ENCODE measurements at places on chromosomes 11 and 22.

DNA sequence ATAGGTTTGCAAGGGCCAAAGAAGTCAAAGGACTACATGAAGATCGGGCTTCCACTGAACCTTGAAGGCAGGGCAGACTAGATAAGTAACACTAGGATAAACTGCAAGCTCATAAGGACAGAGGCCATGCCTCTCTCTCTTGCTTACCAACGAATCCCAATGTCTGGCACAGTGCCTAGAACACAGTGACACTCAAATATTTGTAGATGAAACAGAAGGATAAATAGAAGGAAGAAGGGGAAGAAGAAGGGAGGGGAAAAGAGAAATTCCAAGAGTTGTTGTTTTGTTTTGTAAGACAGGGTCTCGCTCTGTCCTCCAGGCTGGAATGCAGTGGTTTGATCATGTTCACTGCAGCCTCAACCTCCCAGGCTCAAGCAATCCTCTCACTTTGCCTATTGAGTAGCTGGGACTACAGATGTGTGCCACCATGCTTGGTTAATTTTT lies 26.9 kb downstream of the SIK3 start:
- H3K27ac ChIP-seq: peak overlapping the region; percentile 54
- no peak for DNase-seq
- H3K27me3 ChIP-seq: no peaks in the 10 kb centered on the region
- H3K4me3 ChIP-seq: peak overlapping the region; percentile 43
- peaks cover 85% of the 10 kb centered on the region for H3K36me3 ChIP-seq

- no peak overlapping the region for H3K4me3 ChIP-seq
- H3K27ac ChIP-seq: no peak overlapping the region
- H3K27me3 ChIP-seq: no peaks in the 10 kb centered on the region
- no peaks in the 10 kb centered on the region for H3K4me1 ChIP-seq
Measured at GRCh38 chr22:39423976-39424375, 24.4 kb downstream of the TAB1 start.

DNA sequence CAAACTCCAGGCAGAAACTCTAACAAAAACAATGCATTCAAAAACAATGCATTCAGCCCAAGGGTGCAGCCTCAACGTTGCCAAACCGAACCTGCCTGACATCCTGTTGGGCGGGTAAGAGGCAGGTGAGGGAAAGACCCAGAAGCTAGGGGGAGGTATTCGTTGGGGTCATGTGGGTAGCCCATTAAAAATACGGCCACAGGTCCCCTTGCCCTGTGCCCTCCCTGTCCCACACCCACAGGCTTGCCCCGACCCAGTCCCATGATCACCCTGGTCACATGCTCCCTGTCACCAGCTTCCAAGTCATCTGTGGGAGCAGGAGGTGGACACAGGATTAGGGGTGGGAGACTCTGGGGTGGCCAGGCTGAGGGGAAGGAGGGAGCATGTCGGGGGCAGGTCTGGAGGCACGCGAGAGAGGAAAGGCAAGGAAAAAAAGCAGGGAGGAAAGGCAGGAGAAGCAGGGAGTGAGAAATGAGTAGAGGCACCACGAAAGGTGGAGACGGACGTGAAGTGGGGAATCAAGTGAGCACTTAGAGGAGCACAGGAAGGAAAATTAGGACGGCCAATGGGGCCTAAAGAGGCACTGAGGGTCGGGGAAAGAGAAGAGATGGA lies 683 bp downstream of the PLA2G6 start:
- H3K27ac ChIP-seq: peak overlapping the region; percentile 94
- peaks cover 30% of the 10 kb centered on the region for H3K4me1 ChIP-seq
- DNase-seq: peak; percentile 50
- H3K4me3 ChIP-seq: peak overlapping the region; percentile 97
- peaks cover 18% of the 10 kb centered on the region for H3K36me3 ChIP-seq
- H3K27me3 ChIP-seq: no peaks in the 10 kb centered on the region

- H3K27me3 ChIP-seq: no peaks in the 10 kb centered on the region
- peaks cover 51% of the 10 kb centered on the region for H3K36me3 ChIP-seq
- H3K4me3 ChIP-seq: peak overlapping the region; percentile 90
- peak; percentile 17 for DNase-seq
- peaks cover 49% of the 10 kb centered on the region for H3K4me1 ChIP-seq
Measured at GRCh38 chr22:29268511-29269229, 602 bp downstream of the EWSR1 start.

GRCh38 chr11:25159341-25159740 lies 662.5 kb downstream of the LUZP2 start:
- H3K27ac ChIP-seq: no peak overlapping the region
- DNase-seq: no peak
- no peaks in the 10 kb centered on the region for H3K27me3 ChIP-seq
- no peaks in the 10 kb centered on the region for H3K4me1 ChIP-seq
- H3K4me3 ChIP-seq: no peak overlapping the region

DNA sequence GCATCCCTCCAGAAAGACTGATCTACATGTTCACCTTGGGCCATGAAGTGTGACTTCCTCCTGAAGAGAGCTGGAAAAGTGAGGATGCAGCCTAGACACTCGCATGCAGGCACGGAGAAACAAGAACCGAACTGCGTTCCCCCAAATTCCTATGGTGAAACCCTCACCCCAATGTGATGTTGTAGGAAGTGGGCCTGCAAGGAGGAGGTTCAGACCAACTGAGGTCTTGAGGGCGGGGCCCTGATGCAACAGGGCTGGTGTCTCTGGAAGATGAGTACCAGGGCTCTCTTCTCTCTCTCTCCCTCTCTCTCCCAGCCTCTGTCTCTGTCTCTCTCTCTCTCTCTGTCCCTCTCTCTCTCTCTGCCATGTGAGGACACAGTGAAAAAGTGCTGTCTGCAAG lies 501.1 kb downstream of the BRD1 start:
- H3K36me3 ChIP-seq: no peaks in the 10 kb centered on the region
- peaks cover 8% of the 10 kb centered on the region for H3K4me1 ChIP-seq
- no peak overlapping the region for H3K27ac ChIP-seq
- no peak overlapping the region for H3K4me3 ChIP-seq
- DNase-seq: no peak
- peaks cover 65% of the 10 kb centered on the region for H3K27me3 ChIP-seq

DNA sequence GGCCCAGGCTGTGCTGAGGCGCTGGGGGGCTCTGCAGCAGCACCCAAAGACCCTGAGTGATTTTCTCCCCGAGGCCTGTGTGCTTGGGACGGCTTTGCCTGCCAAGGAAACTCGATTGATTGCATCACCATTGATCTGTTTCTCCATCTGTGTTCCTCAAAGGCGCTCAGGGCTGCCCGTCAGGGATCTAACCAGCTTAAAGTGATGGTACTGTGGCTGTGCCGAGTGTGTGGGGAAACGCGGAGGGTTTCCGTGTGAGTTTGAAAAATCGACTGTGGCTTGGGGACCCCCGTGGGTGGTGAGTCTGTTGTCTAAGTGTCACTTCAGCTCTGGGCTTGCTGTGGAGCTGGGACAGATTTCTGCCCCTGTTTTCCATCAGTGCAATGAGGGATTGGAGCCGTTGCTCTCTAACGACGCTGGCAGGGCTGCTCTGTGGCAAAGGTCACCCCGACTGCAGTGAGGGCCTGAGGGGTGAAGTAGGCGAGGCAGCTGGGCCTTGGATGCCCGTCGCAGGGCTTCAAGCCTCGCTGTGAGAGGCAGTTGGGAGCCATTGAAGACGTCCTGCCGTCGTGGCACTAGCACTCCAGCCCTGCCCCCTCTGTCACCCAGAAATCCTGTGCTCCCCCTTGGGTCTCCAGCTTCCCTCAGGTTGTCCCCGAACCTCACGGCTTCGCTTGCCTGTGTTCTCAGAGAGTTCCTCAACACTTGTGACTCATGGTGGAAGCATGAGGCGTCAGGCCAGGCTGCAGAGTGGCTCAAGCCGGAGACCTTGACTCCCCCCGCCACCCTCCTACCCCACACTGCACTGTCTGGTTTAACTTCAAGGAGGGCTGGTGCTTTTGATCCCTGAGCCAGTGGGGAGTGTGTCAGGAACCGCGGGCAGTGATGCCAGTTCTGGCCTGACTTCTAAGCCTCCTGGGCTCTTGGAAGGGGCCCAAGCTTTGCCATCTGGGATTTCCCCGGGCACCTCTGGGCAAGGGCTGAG lies 21.8 kb downstream of the CACNA1I start:
- peaks cover 3% of the 10 kb centered on the region for H3K4me1 ChIP-seq
- no peak for DNase-seq
- peaks cover 29% of the 10 kb centered on the region for H3K27me3 ChIP-seq

DNA sequence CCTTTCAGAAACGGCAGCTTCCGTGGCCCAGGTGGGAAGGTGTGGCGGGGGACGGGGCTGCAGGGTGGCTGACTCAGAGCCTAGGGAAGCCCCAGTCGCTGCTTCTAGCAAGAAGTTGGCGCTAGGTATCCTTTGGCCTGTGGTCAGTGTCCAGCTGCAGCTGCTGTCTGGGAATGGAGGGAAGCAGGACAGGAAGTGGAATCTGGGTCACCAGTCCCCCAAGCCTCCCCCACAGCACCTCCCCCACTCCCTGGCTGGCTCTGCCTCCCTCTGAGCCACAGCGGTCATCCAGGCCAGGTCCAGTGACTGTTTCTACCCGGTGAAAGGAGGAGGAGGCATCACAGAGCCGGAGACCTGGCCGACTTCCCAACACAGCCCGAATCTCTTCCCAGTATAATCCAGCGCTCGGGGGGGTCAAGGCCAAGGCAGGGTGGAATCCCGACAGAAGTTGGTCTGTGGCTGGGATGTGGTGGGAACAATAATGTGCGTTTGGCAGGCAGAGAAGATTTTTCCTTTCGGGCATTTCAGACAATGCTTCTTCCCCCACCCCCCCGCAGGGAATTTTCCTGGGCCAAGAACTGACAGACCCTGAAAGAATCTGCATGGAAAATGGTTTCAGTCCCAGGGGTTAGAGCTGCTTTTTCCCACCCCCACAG lies 45.1 kb downstream of the C11orf96 start:
- no peaks in the 10 kb centered on the region for H3K4me1 ChIP-seq
- no peak for DNase-seq
- H3K36me3 ChIP-seq: no peaks in the 10 kb centered on the region

GRCh38 chr11:74696939-74697675 lies 34.1 kb downstream of the CHRDL2 start:
- no peak for DNase-seq
- H3K27ac ChIP-seq: no peak overlapping the region
- peaks cover under 1% of the 10 kb centered on the region for H3K4me1 ChIP-seq
- H3K36me3 ChIP-seq: no peaks in the 10 kb centered on the region
- no peak overlapping the region for H3K4me3 ChIP-seq
- H3K27me3 ChIP-seq: peaks cover 43% of the 10 kb centered on the region

- no peak for DNase-seq
- no peak overlapping the region for H3K27ac ChIP-seq
- peaks cover 77% of the 10 kb centered on the region for H3K27me3 ChIP-seq
- no peak overlapping the region for H3K4me3 ChIP-seq
Measured at GRCh38 chr11:116164843-116165242, 607.9 kb downstream of the BUD13 start.

- H3K27ac ChIP-seq: no peak overlapping the region
- no peaks in the 10 kb centered on the region for H3K4me1 ChIP-seq
- H3K36me3 ChIP-seq: no peaks in the 10 kb centered on the region
- DNase-seq: no peak
Measured at GRCh38 chr11:106904826-106905225, 113.5 kb downstream of the GUCY1A2 start.

DNA sequence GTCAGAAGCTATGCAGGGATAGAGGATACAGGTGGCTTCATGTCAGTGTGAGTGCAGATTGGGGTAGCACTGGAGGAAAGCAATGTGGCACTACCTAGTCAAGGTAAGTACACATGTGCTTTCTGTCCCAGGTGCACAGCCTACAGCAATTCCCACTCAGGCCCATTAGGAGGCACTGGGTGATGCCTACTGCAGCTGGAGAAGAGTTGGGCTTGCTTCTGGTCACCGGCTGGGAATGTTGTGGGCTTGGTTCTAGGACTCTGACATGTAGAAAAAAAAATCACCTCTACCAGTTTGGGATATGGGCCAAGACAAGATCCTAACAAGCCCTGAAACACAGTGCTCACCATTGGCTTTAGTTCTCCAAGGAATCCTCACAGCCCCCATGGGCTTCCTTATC lies 69.7 kb downstream of the TENM4 start:
- H3K27ac ChIP-seq: no peak overlapping the region
- DNase-seq: no peak
- H3K36me3 ChIP-seq: no peaks in the 10 kb centered on the region

DNA sequence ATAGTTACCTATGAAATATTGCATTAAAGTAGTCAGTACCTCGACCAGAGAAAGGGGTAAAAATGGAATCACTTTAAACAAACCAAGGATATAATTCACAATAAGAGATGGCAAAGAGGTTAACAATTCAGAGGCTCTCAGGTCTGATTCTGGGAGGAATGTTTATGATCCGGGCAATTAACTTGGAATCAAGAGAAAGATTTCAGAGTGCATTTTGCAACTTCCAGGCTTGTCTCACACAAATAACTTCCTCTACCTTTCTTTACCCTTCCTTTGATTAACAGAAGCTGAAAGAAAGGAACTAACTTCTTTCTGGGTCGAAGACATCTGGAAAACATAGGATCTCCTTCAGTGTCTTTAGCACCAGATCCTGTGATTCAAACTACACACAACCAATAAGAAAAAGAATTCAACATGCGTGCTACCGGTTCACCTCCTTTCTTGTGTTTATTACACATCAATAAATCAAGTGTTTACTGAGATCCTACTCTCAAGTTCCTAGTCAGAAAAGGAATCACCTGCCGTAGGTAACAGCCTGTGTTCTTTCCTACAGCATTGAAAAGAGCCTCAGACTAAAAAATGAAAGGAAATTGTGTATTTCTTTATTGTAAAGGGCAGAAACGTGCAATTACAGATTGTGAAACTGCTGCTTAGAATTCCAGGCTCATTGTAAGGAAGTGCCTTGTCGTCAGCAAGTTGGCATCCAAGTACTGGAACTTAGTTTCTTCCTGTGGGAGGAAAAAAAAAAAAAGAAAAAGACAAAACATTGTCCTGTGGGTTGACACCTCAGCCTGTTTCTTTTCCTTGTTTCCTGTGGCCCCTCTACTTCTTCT lies 29.5 kb downstream of the CARD18 start:
- no peak overlapping the region for H3K4me3 ChIP-seq
- peaks cover 32% of the 10 kb centered on the region for H3K27me3 ChIP-seq
- H3K4me1 ChIP-seq: peaks cover 4% of the 10 kb centered on the region
- no peak overlapping the region for H3K27ac ChIP-seq
- H3K36me3 ChIP-seq: no peaks in the 10 kb centered on the region

DNA sequence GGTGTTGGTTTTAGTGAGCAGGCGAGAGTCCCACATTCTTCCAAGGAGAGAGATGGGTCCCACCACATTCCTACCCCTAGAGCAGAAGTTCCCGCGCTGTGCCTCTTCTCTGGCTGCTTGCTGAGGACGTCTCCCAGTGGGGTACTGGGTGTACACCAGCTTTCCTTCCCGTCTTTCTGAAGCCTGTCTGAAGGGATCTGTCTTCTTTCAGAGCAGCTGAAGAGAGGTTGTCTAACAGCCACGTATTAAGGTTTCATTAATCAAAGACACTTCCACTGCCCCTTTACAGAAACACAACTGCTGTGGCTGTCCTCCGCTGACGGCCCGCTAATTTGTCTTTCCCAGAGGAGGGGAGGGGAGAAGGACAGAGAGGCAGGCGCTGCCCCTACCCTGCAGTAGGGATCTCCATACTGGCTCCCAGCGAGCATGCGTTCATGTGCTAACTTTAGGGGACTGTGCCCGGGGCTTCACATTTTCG lies 56.0 kb downstream of the ZBTB16 start:
- peaks cover 61% of the 10 kb centered on the region for H3K27me3 ChIP-seq
- DNase-seq: no peak
- H3K27ac ChIP-seq: no peak overlapping the region

Measured in effector memory CD8-positive, alpha-beta T cell (primary cell).